Stimulated activated memory B cell treated with anti-CD40 and anti-IgM and Interleukin-4, amounts not matched to agents 10 μg/mL and 1 μg/mL and 100 μg/mL, for 72 hours (primary cell): ENCODE measurements at places on chromosomes 13 and 19.

- H3K36me3 ChIP-seq, result no peaks in the 10 kb centered on the region
- ATAC-seq, result no peak
- H3K4me1 ChIP-seq, result no peaks in the 10 kb centered on the region
- H3K27me3 ChIP-seq, result no peaks in the 10 kb centered on the region
- H3K4me3 ChIP-seq, result no peak overlapping the region
These were observed 1423.8 kb upstream of the MIR17HG start for GRCh38 chr13:89923736-89924135.

DNA sequence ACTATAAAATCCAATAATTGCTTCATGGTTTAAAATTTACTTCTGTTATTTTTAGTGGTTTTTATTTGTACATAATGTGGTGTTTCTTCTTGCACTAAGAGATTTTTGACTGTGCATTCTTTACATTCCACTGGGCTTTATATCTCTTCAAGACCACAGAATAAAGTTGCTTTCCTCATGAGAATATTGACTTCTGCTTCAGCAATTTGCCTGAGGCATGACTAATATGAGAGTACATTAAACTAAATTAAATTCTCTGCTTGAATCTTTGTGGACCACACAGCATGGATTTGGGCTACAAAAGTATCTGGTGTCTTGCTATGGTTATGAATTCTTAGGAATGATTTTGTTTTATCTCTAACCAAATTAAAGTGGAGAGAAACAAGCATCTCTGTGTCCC lies 1463.4 kb upstream of the PCDH20 start:
- no peak overlapping the region for H3K4me3 ChIP-seq
- H3K27ac ChIP-seq, result no peak overlapping the region
- ATAC-seq, result no peak
- no peaks in the 10 kb centered on the region for H3K27me3 ChIP-seq
- H3K36me3 ChIP-seq, result no peaks in the 10 kb centered on the region

DNA sequence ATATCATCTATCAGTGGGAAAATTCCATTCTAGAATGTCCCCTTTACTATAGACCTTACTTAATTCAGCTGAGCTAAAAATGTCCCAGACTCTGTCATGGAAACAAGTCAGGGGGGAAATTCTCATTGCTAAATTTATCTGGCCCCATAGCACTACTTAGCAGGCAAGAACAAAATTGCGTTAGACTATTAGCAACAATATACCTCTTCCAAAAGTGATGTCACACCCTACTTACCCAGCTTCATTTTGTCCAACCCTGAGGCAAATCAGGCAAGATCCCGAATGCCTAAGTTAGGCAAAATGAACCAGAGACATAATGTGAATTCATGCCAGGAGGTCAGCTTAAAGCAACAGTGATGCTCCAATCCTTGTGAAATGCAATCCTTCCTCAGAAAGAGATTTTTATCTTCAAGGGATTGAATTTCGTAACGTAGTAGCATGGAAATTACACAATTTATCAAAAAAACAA lies 93.7 kb downstream of the FRY start:
- H3K27ac ChIP-seq, result no peak overlapping the region
- no peaks in the 10 kb centered on the region for H3K27me3 ChIP-seq
- H3K4me3 ChIP-seq, result no peak overlapping the region
- no peaks in the 10 kb centered on the region for H3K4me1 ChIP-seq

DNA sequence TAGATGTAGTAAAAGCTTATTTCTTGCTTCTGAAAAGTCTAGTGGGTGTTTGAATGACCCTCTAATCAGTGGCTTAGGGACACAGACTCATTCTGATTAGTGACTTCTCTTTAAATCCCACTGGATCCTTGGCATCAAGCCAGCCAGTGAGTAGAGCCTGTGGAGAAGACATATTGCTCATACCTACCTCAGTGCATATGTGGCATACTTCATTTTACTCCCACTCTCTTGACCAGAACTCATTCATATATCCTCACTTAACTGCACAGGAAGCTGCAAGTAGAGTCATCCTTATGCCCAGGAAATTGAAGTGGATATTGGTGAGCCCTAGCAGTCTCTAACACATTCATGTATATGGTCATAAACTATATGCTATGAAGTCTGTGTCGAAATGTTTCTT lies 148.3 kb downstream of the PDS5B start:
- no peaks in the 10 kb centered on the region for H3K27me3 ChIP-seq
- peaks cover 37% of the 10 kb centered on the region for H3K36me3 ChIP-seq
- no peak overlapping the region for H3K4me3 ChIP-seq
- H3K4me1 ChIP-seq, result peaks cover 38% of the 10 kb centered on the region
- no peak for ATAC-seq

- peak overlapping the region; percentile 93 for H3K4me3 ChIP-seq
- H3K27ac ChIP-seq, result peak overlapping the region; percentile 89
These were observed 1.2 kb downstream of the RPS19 start for GRCh38 chr19:41861116-41861768.

GRCh38 chr13:86355301-86355700 lies 556.1 kb upstream of the SLITRK6 start:
- no peak for ATAC-seq
- H3K4me1 ChIP-seq, result no peaks in the 10 kb centered on the region
- no peaks in the 10 kb centered on the region for H3K36me3 ChIP-seq
- no peak overlapping the region for H3K27ac ChIP-seq
- H3K27me3 ChIP-seq, result no peaks in the 10 kb centered on the region

- peak overlapping the region; percentile 8 for H3K27ac ChIP-seq
- no peak overlapping the region for H3K4me3 ChIP-seq
- H3K4me1 ChIP-seq, result peaks cover 51% of the 10 kb centered on the region
- no peaks in the 10 kb centered on the region for H3K27me3 ChIP-seq
These were observed 12.0 kb upstream of the LAIR1 start for GRCh38 chr19:54376610-54377285.

DNA sequence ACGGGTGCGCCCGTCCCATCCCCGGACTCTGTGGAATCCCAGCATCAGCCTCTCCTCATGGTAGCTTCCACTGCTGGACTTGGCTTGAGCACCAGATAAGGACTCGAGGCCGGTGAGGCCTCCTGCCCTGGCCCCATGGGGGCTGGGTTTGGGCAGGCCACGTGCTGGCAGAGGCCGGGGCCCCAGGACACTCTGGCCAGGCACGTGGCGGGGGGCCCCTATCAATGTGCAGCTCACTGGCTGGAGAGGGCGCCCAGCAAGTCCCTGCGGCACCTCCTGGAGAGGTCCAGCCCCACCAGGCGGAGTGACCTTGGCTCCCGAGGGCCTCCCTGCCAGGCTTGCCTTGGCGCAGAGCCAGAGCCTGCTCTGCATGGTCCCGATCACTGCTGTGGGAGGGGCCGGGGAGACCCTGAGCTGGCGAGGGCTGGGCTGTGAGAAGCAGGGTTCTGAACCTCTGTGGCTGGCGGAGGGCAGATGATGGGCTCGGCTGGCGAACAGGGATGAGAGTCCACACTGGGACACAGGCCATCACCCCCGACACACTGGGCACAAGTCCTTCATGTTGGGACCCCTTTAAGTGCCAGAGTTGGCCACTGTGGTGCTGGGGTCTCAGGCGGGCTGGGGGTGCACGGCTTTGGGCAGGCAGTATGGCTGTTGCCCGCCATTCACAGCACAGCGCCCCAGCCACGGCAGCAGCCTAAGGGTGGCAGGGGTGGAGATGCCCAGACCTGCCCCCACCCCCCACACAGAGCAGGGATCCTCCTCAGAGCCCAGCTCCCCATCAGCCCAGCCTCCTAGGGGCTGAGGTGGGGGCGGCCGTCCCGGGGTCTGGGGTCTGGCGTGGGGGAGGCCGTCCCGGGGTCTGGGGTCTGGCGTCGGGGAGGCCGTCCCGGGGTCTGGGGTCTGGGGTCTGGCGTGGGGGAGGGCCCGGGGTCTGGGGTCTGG lies 19.1 kb downstream of the CEBPG start:
- no peak overlapping the region for H3K27ac ChIP-seq
- no peak overlapping the region for H3K4me3 ChIP-seq
- ATAC-seq, result peak; percentile 25
- no peaks in the 10 kb centered on the region for H3K27me3 ChIP-seq
- H3K4me1 ChIP-seq, result no peaks in the 10 kb centered on the region

DNA sequence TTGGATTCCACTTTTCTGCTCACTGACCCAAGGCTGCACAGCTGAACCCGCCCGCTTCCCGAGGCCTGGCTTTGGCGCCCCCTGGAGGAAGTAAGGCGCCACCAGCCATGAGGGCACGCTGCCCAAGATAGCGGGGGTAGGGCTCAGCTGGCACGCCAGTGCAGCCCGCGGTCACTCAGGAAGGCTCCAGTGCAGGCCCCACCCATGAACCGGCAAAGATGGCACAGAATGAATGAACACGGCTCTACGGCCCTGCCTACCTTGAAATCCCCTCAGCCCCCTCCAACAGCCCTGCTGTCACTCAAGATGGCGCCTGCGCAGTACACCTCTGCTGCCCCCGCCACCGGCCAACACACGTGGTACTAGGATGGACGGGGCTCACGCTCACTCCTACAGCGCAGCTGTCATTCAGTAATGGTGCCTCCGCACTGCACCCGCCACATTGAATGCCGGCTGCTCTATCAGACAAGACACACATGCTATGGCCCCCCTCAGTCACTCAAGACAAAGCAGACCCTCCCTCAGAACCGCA lies 3.0 kb downstream of the PEG3 start:
- H3K4me1 ChIP-seq, result no peaks in the 10 kb centered on the region
- H3K27me3 ChIP-seq, result peaks cover 9% of the 10 kb centered on the region
- H3K36me3 ChIP-seq, result no peaks in the 10 kb centered on the region
- H3K27ac ChIP-seq, result no peak overlapping the region
- ATAC-seq, result no peak
- H3K4me3 ChIP-seq, result no peak overlapping the region

GRCh38 chr19:28847468-28847867 lies 365.5 kb downstream of the UQCRFS1 start:
- no peak for ATAC-seq
- no peaks in the 10 kb centered on the region for H3K4me1 ChIP-seq
- no peak overlapping the region for H3K4me3 ChIP-seq
- H3K36me3 ChIP-seq, result no peaks in the 10 kb centered on the region
- no peak overlapping the region for H3K27ac ChIP-seq
- H3K27me3 ChIP-seq, result no peaks in the 10 kb centered on the region

DNA sequence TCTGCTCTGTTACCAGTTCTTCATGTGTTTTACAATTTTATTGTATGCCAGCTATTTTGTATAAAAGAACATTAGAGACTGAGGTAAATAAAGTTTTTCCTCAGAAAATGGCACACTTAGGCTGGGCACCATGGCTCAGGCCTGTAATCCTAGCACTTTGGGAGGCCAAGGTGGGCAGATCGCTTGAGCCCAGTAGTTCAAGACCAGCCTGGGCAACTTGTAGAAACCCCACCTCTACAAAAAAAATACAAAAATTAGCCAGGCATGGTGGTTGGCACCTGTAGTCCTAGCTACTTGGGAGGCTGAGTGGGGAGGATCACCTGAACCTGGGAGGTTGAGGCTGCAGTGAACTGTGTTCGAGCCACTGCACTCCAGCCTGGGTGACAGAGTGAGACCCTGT lies 32.0 kb downstream of the CCDC8 start:
- H3K4me3 ChIP-seq, result no peak overlapping the region
- H3K36me3 ChIP-seq, result peaks cover 88% of the 10 kb centered on the region
- peak overlapping the region; percentile 0 for H3K27ac ChIP-seq
- no peaks in the 10 kb centered on the region for H3K27me3 ChIP-seq

DNA sequence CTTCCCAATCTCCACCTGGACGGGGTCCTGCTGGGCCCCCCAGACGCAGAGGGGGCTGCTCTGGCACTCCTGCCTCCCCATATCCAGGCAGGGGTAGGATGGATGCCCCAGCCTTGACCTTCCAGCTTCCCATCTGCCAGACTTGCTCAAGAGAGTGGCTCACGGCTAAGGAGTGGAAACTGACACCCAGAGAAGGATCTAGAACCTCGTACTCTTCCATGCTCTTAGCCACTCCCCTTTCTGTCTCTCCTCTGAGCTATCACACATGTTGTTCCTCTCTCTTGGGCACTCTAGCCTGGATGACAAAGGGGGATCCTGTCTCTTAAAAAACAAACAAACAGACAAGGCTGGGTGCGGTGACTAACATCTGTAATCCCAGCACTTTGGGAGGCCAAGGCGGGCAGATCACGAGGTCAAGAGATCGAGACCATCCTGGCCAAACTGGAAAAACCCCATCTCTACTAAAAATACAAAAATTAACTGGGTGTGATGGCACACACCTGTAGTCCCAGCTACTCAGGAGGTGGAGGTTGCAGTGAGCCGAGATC lies 12.2 kb upstream of the FUT5 start:
- H3K4me1 ChIP-seq, result peaks cover 5% of the 10 kb centered on the region
- H3K27ac ChIP-seq, result no peak overlapping the region
- H3K36me3 ChIP-seq, result no peaks in the 10 kb centered on the region
- H3K4me3 ChIP-seq, result no peak overlapping the region
- ATAC-seq, result no peak
- peaks cover 58% of the 10 kb centered on the region for H3K27me3 ChIP-seq

DNA sequence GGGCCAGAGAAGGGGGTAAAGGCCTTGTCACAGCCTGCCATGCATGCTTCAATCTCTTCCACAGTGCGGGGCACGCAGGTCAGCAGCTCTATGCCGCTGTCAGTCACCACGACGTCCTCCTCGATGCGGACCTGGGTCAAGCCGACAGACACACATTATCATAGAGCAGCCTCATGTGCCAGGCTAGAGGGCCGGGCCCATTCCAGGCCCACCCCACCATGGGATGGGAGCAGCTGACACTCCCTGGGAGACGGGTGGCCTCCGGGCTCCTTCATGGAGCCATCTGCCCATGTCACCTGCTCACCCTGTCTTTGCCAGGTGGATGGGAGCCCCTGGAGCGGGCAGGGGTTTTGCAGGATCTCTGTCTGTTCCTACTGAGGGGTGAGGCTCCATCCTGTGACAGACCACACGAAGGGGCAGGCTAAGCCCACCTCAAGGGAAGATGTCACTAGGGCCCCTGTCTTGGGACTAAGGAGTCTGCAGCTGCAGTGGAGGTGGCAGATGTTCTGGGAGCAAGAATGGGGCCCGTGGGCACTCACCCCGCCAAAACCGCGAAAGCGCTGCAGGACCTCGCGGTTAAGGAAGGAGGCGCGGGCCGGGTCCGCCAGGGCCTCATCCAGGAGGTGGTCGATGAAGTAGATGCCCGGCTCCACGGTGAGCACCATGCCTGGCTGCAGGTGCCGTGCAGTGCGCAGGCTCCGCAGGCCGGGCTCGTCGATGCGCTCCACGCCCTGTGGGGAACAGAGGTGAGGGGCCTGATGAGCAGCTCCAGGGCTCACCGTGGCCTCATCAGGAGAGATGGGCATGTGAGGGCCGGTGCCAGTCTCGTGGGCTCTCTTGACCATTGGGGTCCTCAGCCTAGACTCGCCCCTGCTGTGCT lies 14.1 kb downstream of the CEBPG start:
- no peak overlapping the region for H3K4me3 ChIP-seq
- no peaks in the 10 kb centered on the region for H3K27me3 ChIP-seq
- H3K4me1 ChIP-seq, result peaks cover 13% of the 10 kb centered on the region
- ATAC-seq, result no peak
- H3K27ac ChIP-seq, result no peak overlapping the region
- peaks cover 17% of the 10 kb centered on the region for H3K36me3 ChIP-seq

GRCh38 chr19:43519436-43520088 lies 7.4 kb downstream of the ETHE1 start:
- peaks cover 17% of the 10 kb centered on the region for H3K4me1 ChIP-seq
- H3K4me3 ChIP-seq, result peak overlapping the region; percentile 16
- peaks cover under 1% of the 10 kb centered on the region for H3K36me3 ChIP-seq
- ATAC-seq, result peak; percentile 59

GRCh38 chr13:33197541-33197971 lies 88.0 kb downstream of the STARD13 start:
- H3K36me3 ChIP-seq, result no peaks in the 10 kb centered on the region
